T-helper 2 cell (primary cell): ENCODE measurements at places on chromosomes 2 and 18.

- DNase-seq = no peak
These were observed 154.8 kb downstream of the TGIF1 start for GRCh38 chr18:3604498-3605408.

DNA sequence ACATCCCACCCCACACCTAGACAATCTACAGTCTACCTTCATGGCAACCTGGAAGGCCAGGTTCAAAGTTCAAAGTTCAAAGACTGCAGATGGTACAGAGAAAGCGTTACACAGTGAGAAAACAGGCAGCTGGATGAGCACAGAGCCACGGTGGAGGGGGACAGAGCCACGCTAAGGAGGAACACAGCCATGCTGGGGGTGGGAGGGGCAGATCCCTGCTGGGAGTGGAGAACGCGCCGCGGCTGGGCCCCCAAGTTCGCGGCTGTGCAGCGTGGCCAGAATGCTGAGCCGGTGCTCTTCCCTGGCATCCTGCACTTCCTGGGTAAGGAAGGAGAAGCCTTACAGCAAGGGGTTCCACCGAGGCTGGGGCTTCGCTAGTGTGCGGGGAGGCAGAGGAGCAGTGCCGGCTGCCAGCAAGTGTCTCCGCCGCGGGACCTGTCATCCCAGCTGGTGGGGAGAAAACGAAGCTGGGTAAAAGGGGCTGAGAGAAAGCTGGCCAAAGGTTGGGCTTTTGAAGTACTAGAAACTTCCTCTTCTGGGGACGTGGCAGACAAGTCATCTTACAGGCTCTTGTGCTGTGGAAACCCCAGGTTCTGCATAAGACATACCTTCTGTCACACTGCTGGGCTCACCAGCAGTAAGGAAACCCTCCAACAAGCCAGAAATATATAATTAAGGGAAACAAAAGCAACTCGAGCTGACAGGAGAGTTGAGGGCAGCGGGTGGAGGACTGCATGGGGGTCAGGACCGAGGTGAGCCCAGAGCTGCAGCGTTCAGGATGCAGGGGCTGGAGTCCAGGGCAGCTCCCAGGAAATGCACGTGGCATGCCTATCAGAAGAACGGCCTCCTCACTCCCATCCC is 115.5 kb downstream of the HDAC4 start:
- DNase-seq = no peak

DNA sequence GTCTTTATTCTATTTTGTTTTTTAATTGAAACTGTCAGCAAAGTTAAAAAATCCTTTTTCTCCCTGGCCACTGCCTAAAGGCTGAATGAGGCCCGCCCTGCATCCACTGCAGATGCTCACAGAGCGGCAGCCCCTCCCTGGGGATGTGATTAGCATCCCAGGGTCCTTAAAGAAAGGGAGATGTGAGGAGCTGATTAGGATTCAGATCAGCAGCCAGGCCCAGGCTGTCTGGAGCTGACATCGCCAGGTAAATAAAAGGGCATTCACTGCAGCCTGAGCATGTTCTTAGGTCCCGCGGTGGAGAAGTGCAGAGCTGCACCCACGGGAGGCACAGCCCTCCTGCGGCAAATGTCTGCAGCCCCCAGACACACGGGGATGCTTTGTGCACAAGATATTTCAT is 83.8 kb downstream of the LONRF2 start:
- no peak for DNase-seq

DNA sequence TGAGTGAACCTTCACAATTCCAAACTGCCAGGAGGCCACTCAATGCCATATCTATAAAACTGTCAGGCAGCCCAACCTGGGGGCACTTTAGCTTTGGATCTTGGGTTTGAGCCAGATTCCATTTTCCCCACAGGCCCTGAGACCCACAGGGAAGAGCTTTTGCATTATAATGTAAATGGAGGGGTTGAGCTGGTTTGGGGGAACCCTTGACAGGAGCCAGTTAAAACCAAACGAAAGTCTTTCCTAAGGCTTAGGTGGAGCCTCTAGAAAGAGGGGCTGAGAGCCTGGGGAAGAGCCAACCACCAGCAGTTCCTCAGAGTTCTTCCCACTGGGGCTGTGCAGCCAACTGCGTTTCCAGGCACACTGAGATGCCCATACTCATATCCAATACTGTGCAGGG is 42.7 kb downstream of the BCL11A start:
- DNase-seq = no peak

- no peak for DNase-seq
These were observed 85.9 kb upstream of the NFATC1 start for GRCh38 chr18:79309614-79310358.

DNA sequence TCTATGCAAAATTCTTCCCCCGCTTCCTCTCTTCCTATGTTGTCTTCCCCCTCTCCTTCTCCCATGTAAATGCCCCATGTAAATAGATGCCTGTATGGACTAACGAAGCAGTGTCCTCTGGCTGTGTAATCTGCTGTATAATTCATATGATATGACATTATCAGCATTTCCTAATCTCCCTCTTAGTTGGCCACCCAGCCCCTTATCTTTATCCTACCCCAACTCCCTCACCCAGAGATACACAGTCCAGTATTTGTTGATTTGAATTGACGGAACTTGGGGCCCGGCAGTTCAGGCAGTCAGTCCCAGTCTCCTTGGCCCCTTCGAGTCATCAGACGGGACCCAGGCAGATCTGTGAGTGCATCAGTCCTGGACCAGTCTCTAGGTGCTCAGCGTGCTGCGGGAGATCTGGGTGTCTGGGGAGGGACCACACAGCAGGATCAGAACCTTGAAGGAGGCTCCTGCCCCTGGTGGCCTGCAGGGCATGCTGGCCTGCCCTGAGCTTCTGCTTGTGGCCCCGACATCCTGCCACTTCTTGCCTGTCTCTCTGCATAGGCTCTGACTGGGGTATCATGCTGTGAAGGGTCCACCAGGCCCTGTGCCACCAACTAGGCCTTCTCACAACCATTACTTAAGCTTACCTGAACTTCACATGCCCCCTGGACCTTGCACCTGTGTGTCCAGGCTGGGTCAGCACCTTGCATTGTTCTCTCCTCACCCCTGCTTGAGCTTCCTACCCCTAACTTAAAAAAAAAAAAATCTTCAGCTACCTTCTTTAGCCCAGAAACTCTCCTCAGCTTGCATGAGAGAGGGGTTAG is 88.1 kb upstream of the ATL2 start:
- no peak for DNase-seq

DNA sequence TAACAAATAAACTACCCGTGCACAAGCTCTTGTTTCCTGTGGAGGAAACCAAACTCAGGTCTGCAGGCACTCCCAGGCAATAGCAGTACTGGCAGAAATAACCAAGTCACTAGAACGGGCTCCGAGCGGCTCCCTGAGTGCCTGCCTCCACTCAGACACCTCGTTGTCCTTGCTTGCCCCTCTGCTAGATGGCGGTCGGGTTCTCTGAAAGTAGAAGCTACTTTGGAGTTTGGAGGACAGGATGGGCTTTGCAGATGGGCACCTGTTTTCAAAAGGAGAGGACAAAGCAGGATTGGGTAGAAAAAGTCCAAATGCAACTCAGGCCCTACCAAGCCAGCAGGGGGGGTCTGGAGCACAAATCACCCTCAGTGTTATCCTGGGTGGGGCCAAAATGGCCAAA is 136.4 kb downstream of the LRRC30 start:
- DNase-seq = no peak

DNA sequence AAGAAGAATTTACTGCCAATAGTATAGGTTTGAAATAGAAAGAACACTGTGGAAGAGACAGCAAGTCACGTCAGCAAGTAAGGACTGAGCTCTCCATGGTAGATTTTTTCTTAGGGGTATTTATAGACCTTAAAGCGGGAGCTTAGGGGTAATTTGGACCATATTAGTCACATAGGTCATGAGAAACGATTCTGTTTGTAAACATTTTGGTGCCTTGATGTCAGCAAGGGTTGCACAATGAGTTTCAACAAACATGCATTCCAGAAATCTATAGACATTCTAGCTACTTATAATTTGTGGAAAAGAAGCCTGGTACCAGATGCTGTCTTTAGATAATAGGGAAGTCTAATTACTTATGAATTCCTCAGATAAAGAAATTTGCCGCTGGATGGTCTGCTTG is 624.7 kb downstream of the TDRD15 start:
- no peak for DNase-seq

DNA sequence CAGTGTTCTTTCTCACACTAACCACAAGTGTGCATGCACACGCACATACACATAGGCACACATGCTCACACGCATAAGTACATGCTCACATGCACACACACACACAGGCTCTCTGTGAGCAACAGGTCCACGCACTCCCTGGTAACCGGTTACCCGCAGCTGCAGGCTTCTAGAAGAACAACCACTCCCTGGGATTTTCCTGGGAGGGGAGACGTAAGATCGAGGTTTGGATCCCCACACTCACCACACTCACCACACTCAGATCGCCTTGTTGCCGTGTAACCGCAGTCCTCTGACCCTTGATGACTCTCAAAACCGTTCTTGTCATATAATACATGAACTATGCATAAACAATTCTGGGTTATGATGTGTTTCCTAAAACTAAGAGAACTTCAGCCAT is 42.2 kb downstream of the TTC32 start:
- no peak for DNase-seq

GRCh38 chr2:217870528-217871011 is 132.2 kb downstream of the TNS1 start:
- no peak for DNase-seq

GRCh38 chr2:146128216-146128615 is 1608.3 kb upstream of the ZEB2 start:
- no peak for DNase-seq

GRCh38 chr18:2111456-2111855 is 459.8 kb downstream of the METTL4 start:
- no peak for DNase-seq

DNA sequence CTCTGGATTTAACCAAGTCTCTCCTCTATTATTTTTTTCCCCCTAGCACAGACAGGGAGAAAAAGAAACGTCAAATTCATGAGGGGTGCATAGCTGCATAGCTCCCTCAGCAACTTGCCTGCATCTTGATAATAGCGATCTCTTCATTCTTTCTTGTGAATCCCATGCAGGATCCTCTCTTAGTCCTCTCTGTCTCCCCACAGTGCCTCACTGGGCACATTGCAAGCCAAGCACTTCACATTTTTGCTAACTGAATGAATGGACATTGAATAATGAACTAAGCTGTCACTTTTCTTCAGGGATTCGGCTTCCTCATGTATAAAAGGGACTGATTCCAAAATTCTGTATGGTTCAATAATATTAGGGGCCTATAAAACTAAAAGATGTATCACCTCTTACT is 2.9 kb upstream of the EPB41L3 start:
- peak; percentile 16 for DNase-seq

- no peak for DNase-seq
These were observed 2.4 kb downstream of the PAIP2B start for GRCh38 chr2:71224457-71224856.

DNA sequence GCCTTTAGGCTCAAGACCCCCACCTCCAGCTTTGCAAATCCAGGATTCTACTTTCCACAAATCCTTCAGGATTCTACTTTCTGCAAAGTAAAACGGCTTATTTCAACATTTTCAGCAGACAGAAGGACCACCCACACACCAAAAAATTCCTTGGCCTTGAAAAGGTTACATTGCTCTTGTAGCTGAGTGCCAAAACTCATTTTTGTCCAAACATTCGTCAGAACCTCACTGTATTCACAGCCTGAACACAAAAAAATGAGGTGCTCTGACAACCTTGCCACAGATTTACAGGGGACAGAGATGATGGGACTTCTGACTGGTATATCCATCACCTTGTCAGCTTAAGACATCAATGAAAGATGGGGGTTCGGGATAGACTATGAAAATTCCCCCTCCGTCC is 63.0 kb upstream of the COX7A2L start:
- DNase-seq = no peak

GRCh38 chr2:174632841-174633622 is 35.4 kb upstream of the WIPF1 start:
- no peak for DNase-seq

GRCh38 chr2:36859366-36859792 is 107.0 kb downstream of the STRN start:
- DNase-seq = no peak

GRCh38 chr18:79508565-79509535 is 113.1 kb downstream of the NFATC1 start:
- no peak for DNase-seq

DNA sequence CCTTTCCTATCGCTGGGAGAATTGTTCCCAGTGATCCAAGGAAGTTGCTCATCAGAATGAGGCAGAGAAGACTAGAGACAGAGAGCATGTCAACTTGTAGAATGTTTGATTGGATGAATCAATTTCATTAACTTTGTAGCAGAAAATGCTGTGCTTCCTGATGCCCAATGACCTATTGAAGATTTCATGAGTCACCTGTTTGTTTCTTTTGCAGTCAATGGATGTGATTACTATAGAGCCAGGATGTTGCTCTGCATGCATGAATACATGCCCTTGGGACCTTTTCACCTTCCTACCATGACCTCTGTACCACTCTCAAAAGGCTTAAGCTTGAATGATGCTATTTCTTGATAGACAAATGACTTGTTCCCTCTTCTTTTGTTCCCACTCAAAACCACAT is 23.3 kb downstream of the SCG2 start:
- DNase-seq = no peak

DNA sequence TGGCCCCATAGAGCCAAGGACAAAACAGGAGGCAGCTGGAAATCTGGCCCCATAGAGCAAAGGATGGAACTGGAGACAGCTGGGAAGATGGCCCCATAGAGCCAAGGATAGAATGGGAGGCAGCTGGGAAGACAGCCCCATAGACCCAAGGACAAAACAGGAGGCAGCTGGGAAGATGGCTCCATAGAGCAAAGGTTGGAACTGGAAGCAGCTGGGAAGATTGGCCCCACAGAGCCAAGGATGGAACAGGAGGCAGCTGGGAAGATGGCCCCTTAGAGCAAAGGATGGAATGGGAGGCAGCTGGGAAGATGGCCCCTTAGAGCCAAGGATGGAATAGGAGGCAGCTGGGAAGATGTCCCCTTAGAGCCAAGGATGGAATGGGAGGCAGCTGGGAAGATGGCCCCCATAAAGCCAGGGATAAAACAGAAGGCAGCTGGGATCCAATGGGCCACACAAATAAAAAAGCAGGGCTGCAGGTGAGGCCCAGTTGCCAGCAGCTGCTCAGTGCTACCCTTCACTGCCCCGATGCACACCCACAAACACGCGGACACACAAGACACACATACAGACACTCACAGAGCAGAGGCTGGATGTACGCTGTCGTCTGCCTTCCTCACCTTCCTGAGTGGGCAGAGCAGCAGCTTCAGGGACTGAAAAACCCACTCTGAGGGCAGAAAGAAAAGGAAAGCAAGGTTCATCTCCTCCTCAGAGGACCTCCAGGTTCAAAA is 505.4 kb upstream of the MYT1L start:
- no peak for DNase-seq

GRCh38 chr2:144459937-144460336 is 60.0 kb downstream of the ZEB2 start:
- peak; percentile 9 for DNase-seq

GRCh38 chr18:10354890-10355289 is 99.5 kb upstream of the APCDD1 start:
- DNase-seq = no peak
